ENCODE measurements at places on chromosomes 12 and 14.

DNA sequence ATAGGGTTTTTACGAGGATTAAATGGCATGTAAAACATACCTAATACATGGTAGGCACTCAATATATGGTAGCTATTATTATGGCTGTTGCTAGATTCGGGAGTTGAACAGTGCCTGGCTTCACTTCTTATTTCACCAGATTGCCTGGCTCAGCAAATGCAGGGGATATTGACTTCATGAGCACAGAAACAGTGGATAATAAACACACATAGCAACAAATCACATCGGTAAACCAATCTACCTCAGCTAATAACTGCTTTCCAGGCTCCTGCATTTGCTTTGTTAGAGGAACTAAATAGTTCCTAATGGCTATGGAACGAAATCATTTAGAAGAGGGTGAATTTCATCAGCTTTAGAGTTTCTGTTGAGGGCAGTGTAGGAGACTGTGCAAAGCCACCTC lies 105.2 kb upstream of the TMCC3 start:
- no peak for DNase-seq

DNA sequence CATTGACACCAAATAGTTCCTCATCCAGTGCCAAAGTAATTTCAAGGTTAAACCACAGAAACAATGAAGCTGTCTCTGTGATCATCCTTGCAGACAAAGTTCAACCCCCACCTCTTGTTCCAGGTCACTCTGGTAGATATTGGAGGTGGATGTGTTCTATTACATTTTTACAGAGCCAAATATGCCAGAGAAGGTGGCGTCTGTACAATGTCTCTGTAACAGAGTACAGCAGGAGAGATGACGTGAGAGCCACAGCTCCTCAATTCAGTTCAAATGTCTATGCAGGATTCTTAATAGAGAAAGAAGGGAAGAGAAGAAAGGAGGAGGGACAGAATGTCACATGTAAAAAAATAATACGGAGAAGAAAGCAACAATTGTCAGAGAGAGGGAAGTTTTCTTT lies 268.3 kb upstream of the OR4E1 start:
- no peak for DNase-seq

DNA sequence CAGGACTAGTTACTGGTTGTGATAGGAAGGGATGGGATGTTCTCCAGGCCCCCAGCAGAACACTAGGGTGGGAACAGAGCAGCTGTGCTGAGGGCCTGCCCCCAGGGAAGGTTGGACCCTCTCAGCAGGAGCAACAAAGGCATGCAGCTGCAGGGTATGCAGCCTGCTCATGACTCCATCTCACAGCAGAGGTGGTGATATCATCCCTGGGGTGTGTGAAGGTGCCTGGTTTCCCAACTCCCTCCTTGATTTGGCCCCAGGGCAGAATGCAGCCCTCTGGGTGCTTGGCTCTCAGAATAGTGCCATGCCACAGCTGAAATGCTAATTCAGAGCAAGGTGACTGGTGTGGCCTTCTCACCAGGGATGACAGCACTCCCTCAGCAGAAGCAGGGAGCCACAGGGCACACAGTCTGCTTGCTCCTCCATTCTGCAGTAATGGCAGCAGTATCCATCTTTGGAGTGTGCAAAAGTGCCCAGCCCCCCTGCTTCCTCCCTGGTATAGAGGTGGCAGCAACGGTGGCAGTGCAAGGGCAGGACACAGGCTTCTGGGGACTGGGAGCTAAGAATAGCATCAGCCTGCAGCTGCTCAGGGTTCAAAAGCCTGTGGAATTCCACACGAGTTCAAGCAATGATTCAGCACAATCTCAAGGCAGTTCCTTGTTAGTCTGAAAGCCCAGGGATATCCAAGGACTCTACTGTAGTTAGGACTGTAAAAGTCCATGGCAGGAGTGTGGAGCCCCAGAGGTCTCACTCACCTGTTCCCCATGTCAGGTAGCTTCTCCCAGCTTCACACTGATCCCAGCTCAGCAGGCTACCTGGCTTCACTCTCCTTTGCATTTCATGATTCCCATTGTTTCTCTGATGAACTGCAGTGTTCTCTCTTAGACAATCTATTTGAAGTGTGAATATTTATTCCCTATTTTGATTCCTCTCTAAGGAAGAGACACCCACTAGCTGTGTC lies 298.1 kb upstream of the FOXG1 start:
- no peak for DNase-seq

- DNase-seq: no peak
Measured at GRCh38 chr12:53068811-53069585, 10.2 kb downstream of the SPRYD3 start.

DNA sequence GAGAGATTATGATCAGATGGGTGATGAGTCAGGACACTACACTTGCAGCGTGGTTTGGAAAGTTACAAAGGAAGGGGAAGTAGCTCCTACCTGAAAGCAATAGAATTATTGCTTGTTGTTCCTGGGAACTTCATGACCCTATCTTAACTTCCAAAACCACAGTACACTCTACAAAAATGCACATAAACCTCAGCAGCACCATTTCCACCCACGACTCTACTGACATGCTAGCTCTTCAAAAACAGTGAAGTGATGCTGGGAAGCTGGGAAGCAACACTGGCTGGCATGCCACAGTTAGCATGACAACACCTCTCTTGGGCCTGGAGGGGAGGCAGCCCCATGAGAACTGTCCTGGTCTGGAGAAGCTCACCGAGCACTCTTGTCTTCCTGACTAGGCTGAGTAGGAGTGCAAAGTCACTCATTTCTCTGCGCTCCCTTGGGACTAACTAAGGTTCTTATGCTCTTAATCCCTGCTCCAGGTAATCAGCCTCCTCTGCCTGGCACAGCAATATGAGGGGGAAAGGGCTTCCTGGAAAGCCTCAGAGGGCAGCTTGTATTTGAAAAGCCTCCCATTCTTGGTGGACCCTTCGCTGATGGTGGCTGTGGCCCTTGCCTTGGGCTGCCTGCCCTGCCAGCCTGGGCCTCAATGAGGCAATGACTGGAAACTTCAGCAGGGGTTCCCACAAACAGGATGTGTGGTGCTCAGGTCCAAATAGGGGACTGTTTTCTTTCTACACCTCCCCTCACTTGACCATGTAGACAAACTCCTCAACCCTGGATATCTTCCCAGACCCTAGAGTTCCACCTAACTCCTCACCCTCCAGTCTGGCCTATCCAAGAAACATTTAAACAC lies 1.2 kb downstream of the KRT3 start:
- no peak for DNase-seq

DNA sequence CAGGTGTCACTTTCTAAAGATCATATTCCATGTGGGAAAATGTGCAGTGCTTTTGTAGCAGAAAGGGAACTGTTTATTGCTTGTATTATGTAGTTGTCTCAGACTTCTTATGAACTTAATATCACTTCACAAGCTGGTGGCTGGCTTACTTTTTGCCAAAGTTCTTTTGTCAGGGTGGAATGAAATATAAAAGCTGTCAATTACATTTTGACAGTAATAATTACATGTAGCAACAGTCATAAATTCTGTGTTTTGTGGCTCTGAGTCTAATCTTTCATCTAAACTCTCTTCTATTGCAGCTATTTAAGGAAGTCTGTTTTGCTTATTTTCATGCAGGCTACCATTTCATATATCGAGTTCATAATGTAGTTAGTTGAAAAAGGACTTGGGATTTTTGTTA lies 106.6 kb downstream of the OTOGL start:
- no peak for DNase-seq

- DNase-seq: no peak
Measured at GRCh38 chr12:93552427-93552826, 20.0 kb upstream of the SOCS2 start.

GRCh38 chr12:127271776-127272175 lies 995.2 kb upstream of the TMEM132C start:
- DNase-seq: no peak

- DNase-seq: peak; percentile 99
Measured at GRCh38 chr12:32115404-32116104, 8.9 kb downstream of the BICD1 start.

DNA sequence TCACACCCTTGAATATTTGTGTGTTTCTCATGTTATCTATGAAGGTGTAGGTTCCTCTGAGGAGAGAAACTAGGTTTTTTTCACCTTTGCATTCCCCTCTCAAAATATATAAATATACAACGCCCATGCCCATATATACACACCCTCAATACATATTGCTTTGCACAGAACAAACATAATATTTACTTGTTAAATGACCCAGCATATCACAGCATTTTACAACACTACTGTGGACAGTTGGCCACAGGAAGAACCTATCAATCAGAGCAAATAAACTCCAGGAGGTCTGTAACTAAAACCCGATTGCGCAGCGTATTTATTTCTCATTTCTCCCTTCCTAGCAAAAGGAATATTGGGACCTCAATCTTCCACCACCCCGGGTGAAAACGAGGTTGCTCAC lies 196.0 kb downstream of the SLC5A8 start:
- DNase-seq: no peak

GRCh38 chr12:106093246-106093645 lies 45.5 kb downstream of the NUAK1 start:
- no peak for DNase-seq

DNA sequence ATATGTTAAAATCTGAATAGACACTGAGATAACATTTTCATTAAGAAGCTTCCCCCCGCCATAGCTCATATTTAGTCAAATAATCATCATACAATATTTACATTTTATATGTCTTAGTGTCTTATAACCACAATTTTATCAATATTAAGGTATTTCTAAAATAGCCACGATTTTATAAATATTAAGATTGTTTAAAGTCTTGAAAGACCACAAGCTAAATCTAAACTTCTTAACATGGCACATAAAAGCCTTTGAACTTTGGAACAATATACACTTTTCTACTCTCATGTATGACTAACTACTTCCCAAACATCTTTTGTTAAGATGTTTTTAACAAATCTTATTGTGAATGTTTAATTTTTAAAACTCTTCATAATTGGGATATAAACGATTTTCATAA lies 6.5 kb downstream of the USP44 start:
- DNase-seq: no peak

DNA sequence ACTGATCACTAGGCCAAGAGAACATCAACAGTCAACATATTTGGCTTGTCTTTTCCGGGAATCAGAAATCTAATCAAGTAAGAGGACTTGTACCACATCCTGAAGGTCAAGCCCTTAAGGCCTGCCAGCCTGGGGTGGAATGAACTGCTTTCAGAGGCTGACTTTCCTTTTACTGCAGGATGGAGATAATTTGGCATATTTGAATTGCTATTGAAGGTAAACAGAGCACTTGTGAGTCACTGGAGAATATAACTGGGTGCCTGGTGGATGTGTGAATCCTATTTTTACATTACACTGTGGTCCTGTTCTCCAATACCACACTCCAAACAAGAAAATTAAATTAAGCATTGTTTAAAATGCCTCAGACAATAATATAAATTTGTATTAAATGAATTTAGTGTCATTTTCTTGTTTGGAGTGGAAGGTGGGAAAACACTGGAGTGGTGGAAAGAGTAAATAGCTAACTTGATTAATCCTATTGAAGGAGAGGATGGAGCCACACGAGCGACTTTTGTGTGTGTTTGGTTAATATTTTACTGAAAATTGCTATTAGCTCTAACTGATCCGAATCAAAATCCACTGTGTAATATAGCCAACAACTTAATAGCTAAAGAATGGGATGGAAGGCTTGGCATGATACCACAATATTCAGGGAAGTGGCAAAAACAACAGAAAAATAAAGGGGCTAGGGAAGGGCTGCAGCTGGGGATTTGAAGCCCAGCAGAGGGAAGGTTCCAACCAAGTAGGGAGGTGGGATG lies 89.4 kb downstream of the OTX2 start:
- no peak for DNase-seq

DNA sequence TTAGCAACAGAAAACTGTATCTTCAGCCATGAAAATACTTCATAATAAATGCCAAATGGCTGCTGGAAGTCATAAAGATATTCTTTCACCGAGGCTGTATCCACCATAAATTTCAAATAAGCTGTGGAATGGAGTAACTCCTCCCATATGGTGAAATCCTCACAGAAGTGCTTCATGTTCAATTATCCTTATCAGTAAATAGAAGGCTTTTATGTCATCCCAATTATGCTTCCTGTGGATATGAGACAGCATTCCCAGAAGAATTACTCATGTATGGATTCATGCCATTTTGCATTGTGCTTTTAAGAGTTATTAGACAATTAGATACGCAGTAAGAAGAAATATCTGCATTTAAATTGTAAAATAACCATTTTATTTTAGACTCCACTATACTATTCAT lies 99.0 kb downstream of the RTN1 start:
- DNase-seq: peak; percentile 84

GRCh38 chr12:46490635-46491034 lies 118.1 kb upstream of the SLC38A2 start:
- DNase-seq: peak; percentile 72

DNA sequence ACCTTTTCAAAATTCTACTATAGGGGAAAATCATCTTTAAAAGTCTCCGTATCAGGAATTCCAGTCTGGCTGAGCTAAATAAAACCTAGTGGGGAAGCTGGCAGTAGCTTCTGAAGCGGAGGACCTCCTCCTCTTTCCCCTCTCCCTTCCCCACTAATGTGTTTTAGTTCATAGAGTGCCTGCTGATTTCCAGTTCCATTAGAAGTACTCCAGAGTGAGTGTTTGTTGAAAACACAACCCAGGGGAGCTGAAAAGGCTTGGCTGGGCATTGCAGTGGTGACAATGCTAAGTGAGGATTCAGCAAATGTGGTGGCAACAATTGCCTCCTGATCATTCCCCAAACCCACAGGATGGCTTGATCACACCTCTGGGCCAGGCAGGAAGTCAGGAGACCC lies 144.2 kb upstream of the FRMD6 start:
- no peak for DNase-seq

- no peak for DNase-seq
Measured at GRCh38 chr14:68955164-68955850, 23.8 kb downstream of the ACTN1 start.

GRCh38 chr14:67446371-67447032 lies 34.5 kb upstream of the PLEK2 start:
- DNase-seq: no peak

- no peak for DNase-seq
Measured at GRCh38 chr14:84107835-84108343, 1422.1 kb upstream of the FLRT2 start.

- no peak for DNase-seq
Measured at GRCh38 chr12:75635606-75636444, 124.4 kb upstream of the KRR1 start.

DNA sequence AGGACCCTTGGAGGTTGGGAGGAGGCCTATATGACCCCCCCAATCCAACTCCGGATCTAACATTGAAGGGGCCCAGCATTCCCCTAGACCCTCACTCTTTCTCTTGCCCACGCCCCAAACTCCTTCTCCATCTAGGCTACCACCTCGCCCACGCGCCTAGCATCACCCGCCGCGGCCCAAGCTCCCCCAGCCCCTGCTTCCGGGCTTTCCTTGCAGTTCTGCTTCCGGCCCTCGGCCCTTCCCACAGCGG lies 445 bp downstream of the CERS5 start:
- no peak for DNase-seq

- DNase-seq: no peak
Measured at GRCh38 chr12:109027767-109028166, 6.9 kb upstream of the SVOP start.
